ENCODE measurements at places on chromosomes 2 and 18.

GRCh38 chr18:35201256-35201931 is 39.4 kb upstream of the ZNF397 start:
- no peak for DNase-seq

GRCh38 chr2:44342854-44343253 is 18.4 kb downstream of the PREPL start:
- DNase-seq: no peak

GRCh38 chr18:62360805-62361204 is 35.7 kb downstream of the TNFRSF11A start:
- DNase-seq: no peak

DNA sequence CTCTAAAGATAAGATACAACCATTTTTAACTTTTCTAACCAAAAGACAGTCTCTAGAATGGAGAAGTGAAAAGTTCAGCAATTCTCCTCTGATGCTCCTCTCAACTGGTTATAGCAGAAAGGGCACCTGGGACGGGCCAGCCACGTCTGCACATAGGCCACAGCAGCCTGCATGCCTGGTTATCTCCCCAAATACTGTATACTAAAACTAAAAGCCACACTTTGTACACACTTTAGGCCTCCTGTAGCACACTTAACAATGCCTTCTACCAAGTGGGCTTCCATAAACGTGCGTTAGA is 179.1 kb downstream of the ANKRD44 start:
- no peak for DNase-seq

GRCh38 chr2:98871506-98871905 is 64.5 kb downstream of the CRACDL start:
- no peak for DNase-seq

GRCh38 chr2:238853218-238853617 is 5.3 kb downstream of the TWIST2 start:
- DNase-seq: no peak

DNA sequence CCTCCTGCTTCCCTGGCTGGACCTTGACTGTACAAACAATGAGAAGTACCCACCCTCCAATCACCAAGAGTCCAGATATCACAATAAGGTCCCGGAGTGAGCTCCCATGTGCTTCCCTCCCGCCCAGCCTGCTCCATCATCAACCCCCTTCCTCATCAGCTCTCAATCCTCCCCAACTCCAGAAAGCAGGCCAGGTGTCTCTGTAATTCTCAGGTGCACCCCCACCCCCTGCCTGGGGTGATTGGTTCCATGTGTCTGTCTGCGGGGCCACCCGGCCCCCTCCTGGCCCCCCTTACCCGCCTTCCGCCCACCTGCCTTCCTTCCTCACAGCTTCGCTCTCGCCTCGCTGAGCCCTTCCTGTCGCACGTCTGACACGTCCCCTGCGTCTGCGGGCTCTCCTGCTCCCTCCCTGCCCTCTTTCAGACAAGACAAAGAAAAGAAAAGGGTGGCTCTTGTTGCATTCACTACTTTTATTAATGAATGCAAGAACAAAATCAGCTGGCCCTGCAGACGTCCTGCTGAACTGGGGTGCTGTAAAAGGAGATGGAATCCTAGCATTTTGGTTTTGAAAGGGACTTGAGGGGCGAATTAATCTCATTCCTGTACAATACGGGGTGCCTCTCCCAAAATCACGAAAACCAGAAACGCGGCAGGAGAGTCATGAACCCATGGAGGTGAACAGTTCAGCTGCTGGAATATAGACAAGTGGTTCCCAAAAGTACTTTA is 26.5 kb upstream of the IGFBP2 start:
- DNase-seq: no peak

DNA sequence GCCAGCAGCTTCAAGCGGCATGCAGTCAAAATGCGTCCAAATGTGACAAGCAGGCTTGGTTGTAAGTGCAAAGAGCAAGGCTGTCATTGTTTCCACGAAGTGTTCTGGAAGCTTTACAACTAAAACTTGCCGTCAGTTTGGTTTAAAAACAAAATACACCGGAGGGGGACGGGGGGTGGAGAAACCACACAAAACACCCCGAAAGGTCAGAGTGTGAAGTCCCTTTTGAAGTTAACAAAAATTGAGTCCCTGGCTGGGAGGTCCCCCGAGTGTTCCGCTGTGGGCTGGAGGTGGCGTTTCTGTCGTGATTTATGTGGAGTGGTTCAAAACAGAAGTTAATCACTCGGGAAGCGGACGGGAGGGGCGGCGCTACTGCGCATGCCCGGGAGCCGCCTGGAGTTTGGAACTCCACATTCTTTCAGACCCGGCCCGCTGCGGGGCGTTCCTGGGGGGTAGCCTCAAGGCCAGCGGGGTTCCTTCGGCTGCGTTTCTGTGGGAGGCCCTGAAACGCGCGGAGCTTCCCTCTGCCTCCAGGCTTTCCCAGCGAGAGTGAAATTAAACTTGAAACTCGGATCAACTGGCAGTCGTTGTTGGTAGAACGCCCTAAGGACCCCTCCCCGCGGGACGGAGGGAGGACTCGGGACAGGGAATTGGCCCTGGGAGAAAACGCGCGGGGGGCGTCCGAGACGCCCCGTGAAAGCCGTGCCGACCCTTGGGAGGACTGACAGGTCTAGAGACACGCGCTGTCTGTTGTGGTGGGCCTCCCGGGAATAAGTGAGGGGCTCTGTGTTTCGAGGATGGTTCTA is 1.4 kb downstream of the TGIF1 start:
- DNase-seq: peak; percentile 89
